ENCODE measurements at places on chromosomes 7 and 10. TPM values are rescaled to one million over a fixed set of nuclear protein-coding genes. Genes with fewer than 3 reads are reported as not detected.
A peak's percentile ranks its signal among the peaks of the same experiment; 100 is the strongest.

MACC1 gene
- polyA plus RNA-seq = 9.0 TPM

GRCh38 chr10:128972036-128972405 is 495.0 kb upstream of the MGMT start:
- DNase-seq = no peak

GRCh38 chr7:5591278-5591874 is 167.7 kb upstream of the TNRC18 start:
- DNase-seq = no peak

DNA sequence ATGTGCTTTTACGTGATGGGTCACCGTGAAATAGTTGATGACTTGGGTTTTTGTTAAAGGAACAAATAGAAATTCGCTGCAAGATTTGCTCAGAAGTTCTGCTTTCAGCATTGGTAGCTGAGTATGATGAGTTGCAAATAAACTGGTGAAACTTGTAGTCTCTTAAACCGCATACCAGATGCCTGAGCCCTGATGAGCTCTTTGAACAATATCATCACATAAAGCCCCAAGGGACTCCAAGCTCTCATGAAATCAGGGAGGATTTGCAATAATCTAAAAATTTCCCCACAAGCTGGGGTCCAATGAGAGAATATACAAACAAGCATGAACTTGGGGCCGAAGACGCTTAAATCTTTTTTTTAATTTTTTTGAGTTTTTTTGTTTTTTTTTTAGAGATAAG is 312.4 kb downstream of the CALN1 start:
- DNase-seq = no peak

CALHM2 gene
- polyA plus RNA-seq = 14.4 TPM

- DNase-seq = no peak
These were observed 150.9 kb upstream of the KAT6B start for GRCh38 chr10:74675484-74675883.

DNA sequence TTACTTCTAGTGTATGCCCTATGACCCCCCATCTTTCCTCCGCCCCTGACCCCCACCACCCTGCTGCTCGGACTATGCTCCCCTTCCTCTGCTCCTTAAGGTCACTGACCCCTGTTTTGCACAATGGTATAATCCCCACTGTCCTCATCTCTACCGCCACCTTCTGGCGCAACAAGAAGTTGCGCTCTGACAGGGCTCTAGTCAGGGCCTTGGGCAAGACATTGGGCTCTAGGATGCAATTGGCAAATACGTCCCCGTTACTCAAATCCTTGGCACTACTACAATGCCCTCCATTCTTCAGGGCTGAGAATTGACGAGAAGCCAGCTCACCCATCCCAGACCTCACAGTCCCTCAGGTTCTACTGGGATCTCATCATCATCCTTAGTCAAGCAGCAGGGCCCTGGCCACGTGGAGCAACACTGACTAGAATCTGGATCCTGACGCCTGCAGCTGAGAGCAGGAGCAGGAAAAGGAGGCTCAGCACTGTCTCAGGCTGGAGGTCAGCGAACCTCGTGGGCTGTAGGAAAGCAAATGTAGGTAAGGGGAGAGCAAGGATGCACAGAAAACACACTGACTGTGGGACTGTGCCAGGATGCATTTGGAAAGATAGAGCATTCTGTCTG is 10.6 kb downstream of the LRIT2 start:
- no peak for DNase-seq

- DNase-seq = peak; percentile 17
These were observed 1.7 kb upstream of the FAM3C start for GRCh38 chr7:121397822-121398221.

DNA sequence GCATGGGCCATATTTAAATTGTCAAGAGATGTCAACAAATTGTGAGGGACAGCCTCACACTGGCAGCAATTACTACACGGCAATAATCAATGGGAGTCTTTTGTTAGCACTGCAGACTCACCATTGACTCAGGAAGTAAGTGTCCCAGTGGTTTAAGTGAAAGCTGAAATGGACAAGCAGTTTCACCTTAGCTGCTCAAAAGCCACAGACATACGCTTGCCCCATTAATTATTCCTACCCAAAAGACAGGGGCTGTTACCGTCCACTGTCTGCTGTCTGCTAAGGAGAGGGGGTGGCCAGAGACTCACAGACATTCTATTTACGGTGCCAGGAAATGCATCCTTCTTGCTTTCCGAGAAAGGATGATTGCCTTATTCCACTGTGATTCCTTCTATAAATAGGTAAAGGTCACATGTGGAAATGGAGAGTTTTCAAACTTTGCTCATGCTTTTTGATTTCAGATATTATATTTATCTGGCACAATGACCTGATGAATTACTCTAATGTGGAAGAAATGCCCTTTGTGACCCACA is 309.7 kb upstream of the NFE2L3 start:
- no peak for DNase-seq

DNA sequence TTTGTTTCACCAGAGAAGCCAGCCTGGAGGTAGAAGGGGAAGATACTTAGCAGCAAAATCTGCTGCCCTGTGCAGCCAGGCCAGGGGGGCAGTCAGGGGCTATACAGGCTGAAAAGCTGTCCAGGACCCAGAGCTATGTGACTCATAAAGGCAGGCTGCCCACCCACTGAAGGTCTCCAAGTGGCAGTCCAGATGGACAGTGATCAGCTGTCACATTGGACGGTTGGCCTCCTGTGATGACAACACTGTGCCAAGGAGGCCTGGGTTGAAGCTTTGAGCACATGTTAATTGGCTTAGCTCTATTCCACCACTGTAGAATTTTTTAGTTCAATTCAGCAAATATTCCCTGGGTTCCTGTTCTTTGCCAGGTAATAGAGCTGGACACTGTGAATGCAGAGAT is 577.3 kb upstream of the GALNT17 start:
- no peak for DNase-seq

GRCh38 chr7:73740771-73741170 is 2.2 kb upstream of the ABHD11 start:
- no peak for DNase-seq

- DNase-seq = no peak
These were observed 115.0 kb downstream of the PLXDC2 start for GRCh38 chr10:19930936-19931893.

DNA sequence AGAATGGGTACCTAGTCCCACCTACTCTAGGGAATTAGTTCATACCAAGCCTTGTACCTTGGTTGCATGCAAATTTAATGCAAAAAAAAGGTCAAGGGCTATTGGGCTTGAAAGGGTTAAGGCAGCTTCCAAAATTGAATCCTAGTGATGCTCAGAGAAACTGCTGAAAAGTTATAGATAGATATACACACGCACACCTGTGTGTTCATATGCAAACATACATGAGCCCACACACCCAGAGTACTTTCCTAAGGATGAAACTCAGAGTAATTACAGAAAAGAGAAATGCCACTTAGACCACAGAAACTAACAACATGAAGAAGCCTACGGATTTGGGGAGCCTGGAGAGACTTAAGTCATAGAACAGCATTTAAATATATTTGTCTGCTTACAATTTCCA is 1.5 kb downstream of the SLC25A13 start:
- no peak for DNase-seq

EGR2 gene
- 7.2 TPM for polyA plus RNA-seq

HOXA1 gene
- polyA plus RNA-seq = 2.7 TPM

- DNase-seq = peak; percentile 47
These were observed 162.3 kb downstream of the BAMBI start for GRCh38 chr10:28839600-28840007.

GRCh38 chr10:69160809-69161241 is 19.2 kb upstream of the SUPV3L1 start:
- no peak for DNase-seq

- no peak for DNase-seq
These were observed 44.1 kb downstream of the VSTM4 start for GRCh38 chr10:49071160-49071761.

DNA sequence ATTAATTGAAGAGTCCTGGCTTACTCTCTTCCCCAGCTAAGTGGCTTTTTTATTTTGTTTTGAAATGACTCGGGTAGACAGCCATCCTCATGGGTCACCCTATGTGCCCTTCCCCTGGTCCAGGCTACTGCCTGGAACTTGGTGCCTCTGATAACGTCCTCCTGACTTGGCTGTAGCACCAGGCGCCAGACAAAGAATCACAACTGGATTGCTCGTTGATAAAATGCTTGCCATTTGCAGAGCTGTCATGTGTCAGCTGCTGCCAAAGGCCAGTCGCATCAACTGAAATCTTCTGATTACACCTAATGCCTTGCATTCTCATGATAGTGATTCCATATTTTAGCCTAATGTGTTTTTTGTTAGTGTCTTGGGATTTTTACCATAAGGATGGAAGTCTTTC is 27.4 kb upstream of the ABLIM1 start:
- no peak for DNase-seq

TMEM178B gene
- polyA plus RNA-seq = 0.27 TPM

LRRC18 gene
- 0.16 TPM for polyA plus RNA-seq

DNA sequence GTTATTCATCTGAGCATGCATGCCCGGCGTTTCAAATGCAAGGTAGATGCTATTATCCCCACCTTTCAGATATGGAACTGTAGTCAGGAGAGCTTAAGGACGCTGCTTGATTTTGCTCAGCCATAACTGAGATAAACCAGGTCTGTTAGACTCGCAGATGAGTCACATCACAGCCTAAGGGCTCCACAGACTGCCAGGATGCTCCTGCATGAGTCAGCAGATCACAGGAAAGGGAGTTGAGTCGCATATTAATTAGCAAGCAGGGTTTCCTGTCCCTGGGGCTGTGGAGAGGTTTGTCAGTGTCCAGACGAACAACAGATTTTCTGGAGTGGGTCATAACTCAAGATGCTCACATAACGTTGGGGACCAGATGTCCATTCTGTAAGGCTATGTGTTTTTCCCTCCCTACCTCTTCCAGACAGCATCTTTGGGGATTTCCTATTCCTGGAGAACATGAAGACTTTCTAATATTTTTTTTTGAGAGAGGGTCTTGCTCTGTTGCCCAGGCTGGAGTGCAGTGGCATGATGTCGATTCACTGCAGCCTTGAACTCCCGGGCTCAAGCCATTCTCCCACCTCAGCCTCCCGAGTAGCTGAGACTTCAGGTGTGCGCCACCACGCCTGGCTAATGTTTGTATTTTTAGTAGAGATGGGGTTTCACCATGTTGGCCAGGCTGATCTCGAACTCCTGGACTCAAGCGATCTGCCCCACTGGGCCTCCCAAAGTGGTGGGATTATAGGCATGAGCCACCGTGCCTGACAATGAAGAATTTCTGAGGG is 36.7 kb downstream of the PFKFB3 start:
- DNase-seq = peak; percentile 17

DNA sequence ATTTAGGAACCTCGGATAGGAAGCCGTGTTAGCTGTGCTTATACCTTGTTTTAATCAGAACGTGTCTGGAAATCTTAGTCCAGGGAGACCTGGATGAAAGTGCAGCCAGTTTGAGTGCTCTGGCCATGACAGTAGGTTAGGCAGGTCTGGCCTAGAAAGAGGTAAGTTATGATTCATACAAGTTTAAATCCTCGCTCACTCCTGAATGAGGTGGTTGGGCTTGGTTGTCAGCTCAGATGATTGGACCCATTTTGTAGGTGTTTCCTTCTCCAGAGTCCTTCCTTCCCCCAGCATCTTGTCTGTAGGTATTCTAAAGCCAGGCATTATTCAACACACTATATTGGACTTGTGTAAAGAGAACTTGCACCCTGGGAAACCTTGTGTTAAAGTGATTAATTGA is 561.9 kb upstream of the GALNT17 start:
- DNase-seq = no peak

DNA sequence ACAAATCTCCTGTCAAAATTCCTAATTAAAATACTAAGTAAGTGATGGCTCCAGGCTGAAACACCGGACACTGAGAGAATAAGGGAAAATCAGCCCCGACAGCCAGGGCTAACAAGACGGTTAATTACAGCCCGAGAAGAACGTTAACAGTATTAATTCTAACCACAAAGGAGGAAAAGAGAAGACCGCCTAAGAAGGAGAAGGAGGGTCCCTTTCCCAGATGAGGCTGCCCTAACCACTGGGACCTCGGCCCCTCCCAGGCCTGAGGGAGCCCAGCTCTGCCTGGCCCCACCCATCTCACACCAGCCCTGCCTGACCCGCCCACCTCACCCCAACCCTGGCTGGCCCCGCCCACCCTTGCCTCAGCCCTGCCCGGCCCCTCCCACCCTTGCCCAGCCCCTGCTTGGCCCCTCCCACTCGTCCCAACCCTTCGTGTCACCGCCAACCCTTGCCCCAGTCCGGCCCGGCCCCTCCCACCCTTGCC is 51.3 kb downstream of the PWWP2B start:
- DNase-seq = no peak

GRCh38 chr10:133327651-133328357 is 8.9 kb downstream of the CALY start:
- DNase-seq = no peak

DNA sequence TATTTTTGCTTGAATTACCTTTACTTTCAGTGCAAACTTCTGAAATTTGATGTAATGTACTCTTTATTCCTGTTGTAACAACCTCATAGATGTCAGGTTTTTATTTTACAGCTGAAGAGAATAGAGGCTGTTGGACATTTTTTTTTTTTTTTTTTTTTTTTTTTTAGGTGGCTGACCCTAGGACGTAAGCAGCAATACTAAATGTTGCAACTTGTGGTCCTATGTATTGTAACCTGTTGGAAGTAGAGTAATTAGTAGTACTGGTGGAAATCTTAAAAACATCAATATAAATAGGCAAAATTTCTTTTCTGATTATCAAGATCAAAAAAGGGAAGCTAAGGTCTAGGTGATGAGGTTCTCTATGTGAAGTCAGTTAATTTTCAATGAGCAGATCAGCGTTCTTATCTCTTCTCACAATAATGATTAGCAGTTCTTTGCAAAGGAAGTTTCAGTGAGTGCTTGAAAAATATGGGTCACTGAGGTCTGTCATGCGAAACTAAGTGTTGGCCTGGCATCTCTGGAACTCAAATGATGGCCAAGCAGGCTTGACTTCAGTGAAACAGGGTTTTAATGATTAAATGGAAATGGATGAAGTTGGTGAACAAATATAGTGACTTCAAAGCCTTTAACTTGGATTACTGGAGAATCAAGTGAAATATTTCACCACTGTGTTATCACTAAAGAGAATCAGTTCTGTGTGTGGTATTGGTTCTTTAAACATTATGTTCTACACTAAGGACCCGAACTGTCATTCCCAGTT is 42.7 kb downstream of the BICC1 start:
- DNase-seq = no peak

DNA sequence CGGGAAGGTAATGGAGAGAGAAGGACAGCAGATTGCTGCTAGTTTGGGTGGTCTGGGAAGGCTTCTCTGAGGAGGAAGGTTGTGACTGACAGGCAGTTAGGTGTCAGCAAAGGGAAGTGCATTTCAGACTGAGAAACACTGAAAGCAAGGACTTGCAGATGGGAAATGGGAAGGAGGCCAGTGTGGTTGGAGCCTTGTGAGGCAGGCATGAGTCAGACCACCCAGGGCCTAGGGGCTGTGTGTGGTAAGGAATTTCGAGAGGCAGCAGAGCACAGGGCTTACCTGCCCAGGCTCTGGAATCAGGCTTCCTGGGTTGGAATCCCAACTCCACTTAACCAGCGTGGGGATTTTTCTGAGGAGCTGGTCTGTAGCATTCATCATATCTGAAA is 53.5 kb downstream of the NRF1 start:
- no peak for DNase-seq

GRCh38 chr7:79909176-79909575 is 225.5 kb upstream of the GNAI1 start:
- DNase-seq = no peak

- DNase-seq = no peak
These were observed 418.9 kb downstream of the DNAJB6 start for GRCh38 chr7:157755741-157756140.

SPDYE11 gene
- 0.32 TPM for polyA plus RNA-seq

ACSM6 gene
- 0.14 TPM for polyA plus RNA-seq

MINDY3 gene
- polyA plus RNA-seq = 49.7 TPM

GRCh38 chr10:11921800-11922392 is 98.7 kb downstream of the PROSER2 start:
- DNase-seq = no peak

- peak; percentile 15 for DNase-seq
These were observed 975.2 kb upstream of the GHITM start for GRCh38 chr10:83164156-83164555.

All from renal cortex interstitium (tissue), 15 donors.